ENCODE measurements at places on chromosomes 13 and 19. TPM values are rescaled to one million over a fixed set of nuclear protein-coding genes. Genes with fewer than 3 reads are reported as not detected.

GRCh38 chr13:48012668-48013067 is 11.6 kb upstream of the SUCLA2 start:
- DNase-seq, result no peak

DNA sequence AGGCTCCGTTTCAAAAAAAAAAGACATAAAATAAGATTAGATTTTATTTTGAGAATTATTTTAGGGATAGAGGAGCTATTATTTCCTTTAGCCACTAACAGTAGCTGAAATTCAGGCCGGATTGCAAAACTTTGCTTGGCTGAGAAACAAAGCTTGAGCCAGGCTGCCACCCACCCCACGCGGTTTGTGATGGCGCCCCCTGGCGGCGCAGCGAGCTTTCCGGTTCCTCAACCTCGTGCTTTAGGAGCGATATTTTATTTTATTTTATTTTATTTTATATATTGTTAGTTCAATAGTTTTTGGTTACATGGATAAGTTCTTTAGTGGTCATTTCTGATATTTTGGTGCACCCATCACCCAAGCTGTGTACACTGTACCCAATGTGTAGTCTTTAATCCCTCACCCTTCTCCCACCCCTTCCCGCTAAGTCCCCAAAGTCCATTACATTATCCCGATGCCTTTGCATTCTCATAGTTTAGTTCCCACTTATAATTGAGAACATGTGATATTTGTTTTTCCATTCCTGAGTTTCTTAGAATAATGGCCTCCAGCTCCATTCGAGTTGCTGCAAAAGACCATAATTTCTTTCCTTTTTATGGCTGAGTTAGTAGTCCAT is 19.8 kb upstream of the CEACAM4 start:
- no peak for DNase-seq

DNA sequence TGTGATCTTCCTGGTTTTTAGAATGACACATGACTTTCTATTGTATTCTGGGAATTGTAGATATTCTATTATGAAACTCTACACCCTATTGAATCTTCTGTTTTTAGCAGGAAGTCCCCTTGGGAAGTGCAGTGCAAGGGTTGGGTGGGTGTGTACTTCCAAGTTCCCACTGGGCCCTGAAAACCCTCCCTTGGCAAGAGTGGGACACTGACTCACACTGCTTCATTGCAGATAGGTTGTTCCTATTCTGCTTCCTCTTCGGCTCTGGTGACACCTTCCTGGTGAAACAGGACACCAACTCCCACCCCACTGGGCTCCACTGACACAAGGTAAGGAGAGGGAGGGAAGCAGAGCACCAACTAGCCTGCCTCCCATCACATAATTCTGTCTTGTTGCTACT is 121.8 kb downstream of the KCTD12 start:
- DNase-seq, result no peak

DNA sequence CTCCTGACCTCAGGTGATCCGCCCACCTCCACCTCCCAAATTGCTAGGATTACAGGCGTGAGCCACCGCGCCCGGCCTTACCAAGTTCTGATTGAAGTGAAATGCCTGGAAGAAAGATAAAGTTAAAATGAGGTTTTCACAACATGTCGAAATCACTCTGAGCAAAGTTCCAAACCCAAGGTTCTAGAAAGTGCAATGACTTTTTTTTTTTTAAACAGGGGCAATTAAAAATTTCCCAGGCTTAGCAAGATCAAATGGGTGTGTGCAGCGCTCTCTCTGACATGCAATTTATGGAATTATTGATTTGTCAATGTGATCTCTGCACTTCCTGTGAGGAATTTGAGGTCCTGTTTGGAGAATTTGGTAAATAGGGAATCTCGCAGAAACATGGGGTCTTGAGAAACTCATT is 12.8 kb upstream of the MAP2K2 start:
- no peak for DNase-seq

DNA sequence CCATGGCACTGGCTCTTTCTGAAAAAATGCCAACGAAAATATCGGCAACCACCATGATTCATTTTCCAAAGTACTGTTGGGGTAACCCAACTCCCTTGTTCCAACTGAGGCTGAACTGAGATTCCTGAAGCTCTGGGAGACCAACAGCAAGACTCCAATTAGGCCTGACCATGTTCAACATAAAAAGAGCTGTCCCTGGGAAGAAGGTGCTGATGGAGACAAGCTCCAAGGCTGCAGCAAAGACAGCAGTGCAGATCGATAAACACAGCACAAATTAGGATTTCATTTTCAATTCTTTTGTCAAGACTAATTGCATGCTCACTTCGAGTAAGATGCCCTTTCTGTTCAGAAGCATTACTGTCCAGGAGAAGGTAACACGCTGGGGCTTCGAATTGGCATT is 968.0 kb downstream of the UQCRFS1 start:
- no peak for DNase-seq

The TMEM238 gene
- not detected for total RNA-seq

The MTUS2 gene
- 3.6 TPM for total RNA-seq

The SPRY2 gene
- total RNA-seq, result 43.8 TPM

The ZNF836 gene
- total RNA-seq, result 48.5 TPM

The NLRP4 gene
- total RNA-seq, result under 0.01 TPM

Measured in occipital lobe (tissue), 3 donors.